Fibroblast of the aortic adventitia (primary cell): ENCODE measurements at places on chromosomes 7 and 10. TPM values are rescaled to one million over a fixed set of nuclear protein-coding genes. Genes with fewer than 3 reads are reported as not detected.

CPED1 gene
- total RNA-seq: 30.0 and 119 TPM in 2 replicates

PRSS37 gene
- not detected in 2 replicates for total RNA-seq

TMEM248 gene
- 39.7 and 104 TPM in 2 replicates for total RNA-seq

GJD4 gene
- 0.09 TPM in 1 of 2 replicates, not detected in the other for total RNA-seq

PDGFA gene
- total RNA-seq: 4.1 and 20.3 TPM in 2 replicates

TMEM130 gene
- 0.27 and 0.57 TPM in 2 replicates for total RNA-seq

SYT15B gene
- 0.16 TPM in 1 of 2 replicates, not detected in the other for total RNA-seq

DHX32 gene
- 20.2 and 31.3 TPM in 2 replicates for total RNA-seq

CRYGN gene
- 0.09 and 0.16 TPM in 2 replicates for total RNA-seq

SPDYE16 gene
- 0.09 and 0.33 TPM in 2 replicates for total RNA-seq

HYAL4 gene
- total RNA-seq: not detected in 2 replicates

SFTPA1 gene
- total RNA-seq: not detected in 2 replicates

DIP2C gene
- total RNA-seq: 15.7 and 16.1 TPM in 2 replicates

ANXA8 gene
- 0.18 and 1.5 TPM in 2 replicates for total RNA-seq

SVOPL gene
- not detected in 2 replicates for total RNA-seq

ADAP1 gene
- total RNA-seq: 0.57 and 0.72 TPM in 2 replicates

DPCD gene
- total RNA-seq: 46.3 and 76.9 TPM in 2 replicates

PPP2R2D gene
- total RNA-seq: 24.2 and 44.4 TPM in 2 replicates

FAM25C gene
- total RNA-seq: not detected in 2 replicates

BAMBI gene
- 1.4 and 12.8 TPM in 2 replicates for total RNA-seq
